Kidney epithelial cell (primary cell): ENCODE measurements at places on chromosomes 3 and 15.

DNA sequence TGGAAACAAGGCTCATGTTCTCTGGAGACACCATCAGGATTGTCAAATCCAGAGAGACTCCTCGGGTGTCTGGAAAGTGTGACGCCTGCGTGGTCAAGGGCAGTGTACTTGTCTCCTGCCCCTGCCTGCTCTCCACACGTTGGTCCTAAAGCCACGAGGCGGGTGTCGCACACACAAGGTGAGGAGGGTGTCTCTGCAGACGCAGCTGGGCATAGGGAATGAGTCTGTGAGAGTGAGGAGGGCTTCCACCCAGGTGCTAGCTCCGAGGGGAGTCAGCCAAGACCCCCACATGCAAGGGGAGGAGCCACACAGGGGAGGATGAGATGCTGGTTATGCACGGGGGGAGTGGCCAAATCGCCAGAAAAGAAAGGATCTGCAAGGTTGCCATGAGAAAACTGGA lies 27.9 kb upstream of the OCA2 start:
- DNase-seq = no peak

DNA sequence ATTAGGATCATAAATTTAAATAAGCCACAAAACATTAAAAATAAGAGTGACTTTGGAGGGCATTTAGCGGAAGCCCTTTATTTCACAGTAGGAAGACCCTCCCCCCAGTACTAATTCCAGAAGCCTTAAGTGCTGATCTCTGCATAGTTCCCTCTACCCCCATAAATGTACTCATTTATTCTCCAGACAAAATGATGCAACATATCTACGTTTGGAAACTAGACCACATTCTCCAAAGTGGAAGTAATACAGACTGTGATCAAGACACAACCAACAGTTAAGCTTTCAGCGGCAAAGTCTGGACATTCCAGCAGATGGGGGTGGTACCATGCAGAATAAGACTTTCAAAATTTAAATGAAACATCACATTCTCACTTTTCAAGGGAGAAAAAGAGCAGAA lies 44.8 kb upstream of the RPS17 start:
- DNase-seq = no peak

DNA sequence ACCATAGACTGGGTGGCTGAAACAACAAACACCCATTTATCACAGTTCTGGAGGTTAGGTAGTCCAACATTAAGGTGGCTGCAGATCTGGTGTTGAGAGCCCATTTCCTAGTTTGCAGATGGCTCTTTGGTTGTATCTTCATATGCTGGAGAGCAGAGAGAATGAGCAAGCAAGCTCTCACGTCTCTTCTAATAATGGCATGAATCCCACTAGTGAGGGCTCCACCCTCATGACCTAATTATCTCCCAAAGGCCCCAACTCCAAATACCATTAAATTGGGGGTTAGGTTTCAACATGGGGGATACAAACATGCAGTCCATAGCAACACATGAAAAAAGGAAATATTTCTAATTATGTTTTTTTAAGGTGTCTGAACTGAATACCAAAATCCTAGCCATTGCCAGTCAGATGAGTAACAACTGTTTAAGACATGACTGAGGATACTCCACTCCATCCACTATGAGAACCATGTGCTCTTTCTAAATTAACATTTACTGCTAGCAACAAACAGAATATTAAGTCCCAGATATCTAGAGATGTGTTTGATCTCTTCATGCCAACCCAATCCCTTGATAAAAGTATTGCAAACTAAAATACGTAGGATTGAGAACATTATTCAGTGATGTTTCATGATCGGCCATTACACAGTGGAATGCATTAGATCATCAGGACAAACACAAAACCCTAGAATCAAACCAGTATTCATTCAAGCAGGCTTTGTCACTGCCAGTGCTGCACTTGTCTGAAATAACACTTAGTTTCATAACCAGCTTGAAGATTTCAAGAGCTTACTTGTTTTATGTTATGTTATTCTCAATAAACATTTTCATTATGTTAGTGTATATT lies 340.3 kb downstream of the SLC9A9 start:
- peak; percentile 63 for DNase-seq

- no peak for DNase-seq
These were observed 116.9 kb upstream of the ARPP21 start for GRCh38 chr3:35522450-35522849.

DNA sequence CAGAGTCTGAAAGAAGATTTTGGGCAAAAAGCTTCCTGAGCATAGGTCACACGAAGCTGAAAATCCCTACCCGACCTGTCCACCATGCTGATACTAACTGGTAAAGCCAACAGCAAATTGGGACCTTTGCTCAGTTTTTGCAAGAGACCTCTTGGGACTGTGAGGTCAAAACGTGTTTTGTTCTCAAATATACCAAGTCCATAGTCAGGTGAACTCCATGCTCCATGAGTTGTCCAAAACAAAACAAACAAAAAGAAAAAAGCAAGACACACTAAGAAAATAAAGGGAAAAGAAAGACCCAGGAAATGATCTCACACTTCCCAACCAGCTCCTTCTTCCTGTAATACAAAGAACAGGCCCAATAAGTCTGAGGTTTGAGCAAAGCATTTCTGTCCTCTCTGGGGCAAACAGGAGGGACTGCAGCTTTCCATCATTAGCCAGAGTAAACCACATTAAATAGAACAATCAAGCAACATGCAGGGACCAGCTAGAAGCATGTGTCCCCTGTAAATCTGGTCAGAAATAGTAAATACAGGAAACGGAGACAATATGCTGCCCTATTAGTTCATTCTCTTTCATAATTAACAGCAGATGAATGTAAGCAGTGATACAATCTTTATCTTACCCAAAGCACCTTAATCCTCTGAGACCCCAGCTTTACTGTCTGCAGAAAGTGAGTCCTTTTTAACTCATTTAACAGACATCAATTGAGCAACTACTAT lies 125.0 kb upstream of the LIPC start:
- DNase-seq = no peak

DNA sequence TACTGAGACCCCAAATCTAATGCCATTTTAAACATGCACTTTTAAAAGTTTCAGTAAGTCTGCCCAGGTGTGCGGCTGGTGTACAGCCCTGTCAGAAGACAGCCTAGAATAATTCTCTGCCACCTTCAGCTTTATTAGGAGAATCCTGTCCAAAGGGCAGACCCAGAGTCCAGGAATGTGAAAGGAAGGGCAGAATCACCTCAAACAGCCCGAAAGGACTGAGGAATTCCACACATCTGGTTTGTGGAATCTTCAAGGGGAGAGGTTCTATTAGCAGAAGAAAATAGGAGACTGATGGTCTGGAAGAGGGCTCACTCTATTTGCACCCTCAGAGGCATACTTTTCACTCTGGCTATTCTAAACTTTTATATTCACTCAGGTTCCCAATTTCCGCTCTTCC lies 46.6 kb downstream of the TYRO3 start:
- DNase-seq = no peak

DNA sequence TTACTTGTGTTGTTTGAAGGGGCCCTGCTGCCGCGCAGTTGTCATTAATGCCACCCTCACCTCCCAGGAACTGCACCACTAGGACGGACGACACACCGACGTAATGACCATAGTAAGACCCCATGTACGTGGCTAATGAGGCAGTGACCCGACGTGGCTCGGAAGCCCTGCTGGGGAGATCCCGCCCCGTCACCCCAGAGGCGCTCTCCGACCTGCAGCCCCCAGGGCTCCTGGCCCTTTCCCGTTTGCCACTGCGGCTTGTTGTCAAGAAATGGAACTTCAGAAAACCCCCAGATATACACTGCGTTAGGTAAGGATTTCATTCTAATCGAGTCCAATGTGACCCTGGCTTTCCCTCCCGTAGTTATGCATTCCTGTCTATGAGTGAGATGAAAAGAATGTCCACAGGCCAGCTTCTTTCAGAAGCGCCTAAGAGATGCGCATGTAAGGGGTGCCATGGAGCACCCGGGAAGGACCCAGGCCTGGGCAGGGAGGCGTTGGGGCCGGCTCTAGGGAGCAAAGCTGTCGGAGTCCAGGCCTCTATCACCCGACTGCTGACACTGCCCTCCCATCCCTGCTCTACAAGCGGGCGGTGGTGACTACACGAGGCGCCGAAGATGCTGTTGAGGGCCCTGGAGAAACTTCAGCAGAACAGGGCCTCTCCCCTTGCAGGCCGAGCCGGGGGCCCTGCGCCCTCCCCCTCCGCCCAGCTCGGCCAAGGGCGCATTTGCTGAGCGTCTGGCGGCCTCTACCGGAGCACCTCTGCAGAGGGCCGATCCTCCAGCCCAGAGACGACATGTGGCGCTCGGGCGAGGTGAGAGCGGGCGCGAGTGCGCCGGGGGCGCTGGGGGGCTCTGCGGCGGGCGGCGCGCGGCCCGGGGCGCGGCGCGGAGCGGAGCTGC lies at the start of gene GABRA5:
Gene GABRA5, plus strand, starts transcription at position 765 of the 902 bp plus-strand sequence. CDS start 2,187 bp downstream, outside the sequence.
- DNase-seq = no peak

DNA sequence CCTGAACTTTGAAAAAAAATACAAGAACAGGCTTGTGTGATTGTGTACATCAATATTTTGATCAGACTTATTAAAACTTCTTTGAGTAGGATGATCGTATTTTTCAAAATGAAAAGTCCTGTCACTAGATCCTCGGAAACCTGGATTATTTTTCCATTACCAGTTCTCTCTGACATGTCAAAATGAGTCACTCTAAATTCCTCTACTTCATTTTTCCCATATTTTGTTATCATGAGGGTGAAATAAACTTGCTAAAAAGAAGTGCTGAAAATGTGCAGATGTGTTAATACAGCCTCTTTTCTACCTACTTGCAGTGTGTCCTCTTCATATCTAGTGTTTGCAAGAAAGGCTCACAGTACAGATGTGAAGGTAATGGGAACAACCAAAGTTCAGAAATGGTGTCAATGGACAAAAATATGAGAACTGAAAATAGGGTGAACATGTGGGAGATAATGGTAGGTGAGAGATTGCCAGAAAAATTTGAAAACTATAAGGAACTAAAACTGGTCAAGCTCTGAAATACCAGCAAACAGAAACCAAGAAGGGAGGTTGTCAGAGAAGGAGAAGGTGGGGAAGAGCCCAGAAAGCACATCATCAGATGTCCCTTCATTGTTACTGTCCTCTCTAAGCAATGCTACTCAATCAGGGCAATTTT lies 108.2 kb downstream of the EOMES start:
- DNase-seq = no peak

DNA sequence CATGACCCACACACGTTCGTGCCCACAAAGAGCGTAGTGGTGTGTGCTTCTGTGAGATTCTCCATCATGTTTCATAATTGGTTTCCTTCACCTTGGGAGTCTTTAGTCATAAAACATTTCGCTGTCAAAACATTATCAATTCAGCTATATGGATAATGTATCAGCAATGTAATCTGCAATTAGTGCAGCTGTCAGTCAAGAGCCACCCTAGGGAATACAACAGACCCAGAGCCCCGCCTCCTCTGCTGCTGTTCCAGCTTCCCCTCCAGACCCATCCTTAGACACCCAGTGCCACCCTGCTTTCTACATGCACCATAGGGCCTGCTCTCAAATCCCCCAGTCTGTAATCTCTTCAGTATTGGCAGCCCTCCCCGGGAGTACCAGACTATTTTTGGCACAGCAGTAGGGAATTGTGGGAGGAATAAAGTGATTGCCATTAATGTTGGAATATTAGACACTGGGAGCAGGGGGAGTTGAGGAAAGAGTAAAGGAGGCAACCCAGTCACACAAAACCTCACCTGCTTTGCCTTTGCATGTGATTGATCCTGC lies 31.5 kb upstream of the C3orf80 start:
- no peak for DNase-seq

DNA sequence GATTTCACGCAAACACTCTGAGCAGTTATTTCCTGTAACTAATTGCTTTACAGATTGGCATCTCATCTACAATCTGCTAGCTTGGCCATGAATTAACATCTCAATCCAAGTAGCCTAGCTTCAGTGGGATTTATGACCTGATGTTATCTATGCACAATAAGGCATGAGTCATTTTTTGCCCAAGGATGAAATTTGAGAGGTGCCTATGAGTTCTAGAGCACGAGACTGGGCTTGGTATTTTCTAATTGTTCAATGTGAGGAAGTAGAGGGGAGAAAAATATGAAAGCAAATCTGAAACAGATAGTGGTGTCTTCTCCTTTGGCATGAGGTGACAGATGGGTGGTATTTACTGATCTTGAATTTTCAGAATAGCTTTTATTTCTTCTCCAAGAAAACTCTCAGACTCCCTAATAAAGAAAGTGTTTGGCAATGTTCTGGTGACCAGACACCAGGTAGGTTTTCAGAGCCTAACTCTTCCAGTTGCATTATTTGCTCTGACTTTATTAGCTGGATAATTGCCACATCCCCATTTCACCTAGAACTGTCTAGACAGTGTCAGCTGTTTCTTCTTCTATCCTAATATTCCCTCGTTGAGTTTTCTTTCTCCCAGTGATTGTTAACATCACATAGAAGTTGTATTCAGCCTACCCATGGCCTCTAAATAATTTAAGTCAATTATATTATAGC lies 301.0 kb upstream of the UMPS start:
- peak; percentile 29 for DNase-seq

- DNase-seq = no peak
These were observed 93.7 kb upstream of the BOC start for GRCh38 chr3:113117511-113118234.

GRCh38 chr15:35680951-35681350 lies 135.0 kb upstream of the DPH6 start:
- no peak for DNase-seq

DNA sequence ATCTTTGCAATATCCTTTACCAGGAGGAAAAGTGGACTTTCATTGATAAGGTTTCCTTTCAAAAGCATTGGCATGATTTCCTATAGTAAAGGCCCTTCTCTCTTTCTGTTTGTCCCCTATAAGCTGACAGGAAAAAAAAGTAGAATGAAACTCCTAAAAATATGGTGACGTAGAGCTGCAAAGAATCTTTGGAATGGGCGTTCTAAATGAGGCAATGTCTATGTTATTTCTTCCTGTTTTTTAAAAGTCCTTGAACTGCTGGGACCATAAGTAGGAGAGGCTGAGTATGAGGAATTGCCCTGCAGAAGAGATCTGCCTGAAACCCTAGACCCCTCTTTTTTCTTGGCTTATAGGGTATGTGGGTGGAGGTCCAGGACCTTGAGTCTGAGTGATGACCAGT lies 17.2 kb downstream of the ST3GAL6 start:
- no peak for DNase-seq

DNA sequence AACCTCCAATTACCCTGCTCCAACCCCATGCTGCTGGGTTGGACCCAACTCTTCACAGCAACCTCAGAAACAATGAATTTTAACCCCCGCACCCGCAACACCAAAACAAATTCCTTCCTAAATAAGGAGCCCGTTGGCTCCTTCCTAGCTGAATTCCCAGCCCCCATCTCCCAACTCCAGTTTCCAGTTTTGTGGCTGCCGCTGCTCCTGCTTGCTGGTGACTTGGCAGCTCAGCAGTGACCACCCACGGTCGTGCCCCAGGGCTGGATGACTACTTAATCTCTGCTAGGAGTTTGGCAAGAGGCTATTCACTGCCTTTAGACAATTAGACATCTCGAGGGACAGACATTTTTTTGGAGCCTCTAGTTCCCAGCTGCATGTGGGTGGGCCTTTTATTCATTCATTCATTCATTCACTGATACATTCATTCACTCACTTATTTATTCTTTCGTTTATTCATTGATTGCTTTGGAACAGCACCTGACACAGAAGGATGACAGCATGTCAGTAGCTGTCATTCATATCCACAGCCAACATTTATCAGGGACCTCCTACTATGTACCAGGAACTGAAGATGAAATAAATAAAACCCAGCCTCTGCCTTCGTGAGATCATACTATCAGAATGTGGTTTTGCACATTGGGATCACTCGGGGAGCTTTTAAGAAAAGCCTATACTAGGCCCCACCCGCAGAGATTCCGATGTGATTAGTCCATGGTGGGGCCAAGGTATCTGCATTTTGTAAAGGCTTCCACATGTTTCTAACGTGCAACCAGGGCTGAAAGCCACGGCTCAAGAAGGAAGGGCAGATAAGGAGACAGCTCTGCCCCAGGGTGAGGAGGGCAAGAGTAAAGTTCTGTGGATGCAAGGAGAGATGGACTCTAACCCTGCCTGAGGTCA lies 256.5 kb downstream of the SHQ1 start:
- peak; percentile 73 for DNase-seq
